ENCODE measurements at places on chromosomes 2 and 18. TPM values are rescaled to one million over a fixed set of nuclear protein-coding genes. Genes with fewer than 3 reads are reported as not detected.

The KCMF1 gene
- total RNA-seq: 72.9 TPM

The CKAP2L gene
- total RNA-seq: 0.46 TPM

The ITPRIPL1 gene
- 1.3 TPM for total RNA-seq

- no peak overlapping the region for H3K4me3 ChIP-seq
- H3K36me3 ChIP-seq: peaks cover 93% of the 10 kb centered on the region
- DNase-seq: no peak
- no peak overlapping the region for H3K27ac ChIP-seq
- H3K27me3 ChIP-seq: no peaks in the 10 kb centered on the region
Observed at GRCh38 chr2:108776475-108776874, 10.1 kb upstream of the CCDC138 start.

GRCh38 chr2:168245074-168245825, 2.1 kb downstream of the STK39 start:
- H3K27ac ChIP-seq: no peak overlapping the region
- no peaks in the 10 kb centered on the region for H3K27me3 ChIP-seq
- H3K36me3 ChIP-seq: no peaks in the 10 kb centered on the region
- no peak for DNase-seq
- no peak overlapping the region for H3K4me3 ChIP-seq

- H3K36me3 ChIP-seq: no peaks in the 10 kb centered on the region
- H3K4me1 ChIP-seq: peaks cover 3% of the 10 kb centered on the region
- H3K4me3 ChIP-seq: peak within 1 kb of the TSS; percentile 74
- peak within 1 kb of the TSS; percentile 81 for H3K27ac ChIP-seq
Observed at GRCh38 chr2:221572219-221572820, at the start of gene EPHA4. Gene EPHA4 (minus strand): TSS chr2:221572304. CDS start chr2:221572248, 56 bp downstream.
